ENCODE measurements at places on chromosomes 1 and 21.

DNA sequence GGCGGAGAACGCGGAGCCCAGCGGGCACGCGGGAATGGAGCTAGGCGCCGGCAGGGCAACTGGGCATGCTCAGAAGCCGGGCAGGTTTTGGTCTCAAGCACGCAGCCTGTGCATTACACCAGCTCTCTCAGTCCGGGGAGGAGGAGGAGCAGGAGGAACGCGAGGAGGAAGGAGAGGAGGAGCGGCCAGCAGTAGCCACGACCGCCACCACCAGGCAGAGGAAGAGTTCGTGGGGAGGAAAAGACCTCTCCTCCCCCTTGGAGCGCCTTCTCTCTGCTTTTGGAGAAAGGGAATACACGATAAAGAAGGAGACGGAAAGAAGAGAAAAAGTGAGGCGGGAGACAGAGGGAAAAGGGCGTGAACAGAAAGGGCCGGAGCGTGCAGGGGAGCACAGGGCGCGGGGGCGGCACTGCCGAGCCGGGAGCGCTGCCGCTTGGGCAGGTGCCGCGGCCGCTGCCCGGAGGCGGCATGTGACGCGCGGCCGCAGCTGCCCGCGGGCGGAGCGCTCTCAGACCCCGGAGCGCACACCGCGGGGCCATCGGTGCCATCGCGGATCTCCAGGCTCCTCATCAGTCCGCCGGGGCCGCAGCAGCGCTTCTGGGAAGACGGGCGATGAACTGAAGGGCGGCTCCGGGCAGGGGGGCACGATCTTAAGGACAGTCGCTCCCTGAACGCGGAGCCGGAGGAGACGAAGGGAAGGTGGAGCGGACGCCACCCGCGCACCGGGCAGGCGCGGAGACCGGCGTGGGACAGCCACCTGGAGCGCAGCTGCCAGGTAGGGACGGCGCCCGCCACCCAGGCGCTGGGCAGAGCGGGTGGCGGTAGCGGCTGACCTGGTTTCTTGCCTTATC lies at the start of gene CHRM3:
CHRM3 (plus strand) TSS at position 116 of the 851 bp plus-strand sequence. CDS start 520,884 bp downstream, outside the sequence.
- DNase-seq: no peak

DNA sequence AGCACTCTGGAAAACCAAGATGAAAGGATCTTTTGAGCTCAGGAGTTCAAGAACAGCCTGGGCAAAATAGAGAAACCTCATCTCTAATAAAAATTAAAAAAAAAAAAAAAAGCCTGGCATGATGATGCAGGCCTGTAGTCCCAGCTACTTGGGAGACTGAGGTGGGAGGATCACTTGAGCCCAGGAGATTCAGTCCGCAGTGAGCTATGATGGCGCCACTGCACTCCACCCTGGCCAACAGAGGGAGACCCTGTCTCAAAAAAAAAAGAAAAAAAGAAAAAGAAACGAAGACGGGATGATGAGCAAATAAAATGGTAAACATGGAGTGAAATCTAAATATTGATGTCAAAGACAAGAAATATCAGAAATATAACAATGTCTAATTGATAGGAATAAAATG lies 31.6 kb downstream of the ATP2B4 start:
- no peak for DNase-seq

DNA sequence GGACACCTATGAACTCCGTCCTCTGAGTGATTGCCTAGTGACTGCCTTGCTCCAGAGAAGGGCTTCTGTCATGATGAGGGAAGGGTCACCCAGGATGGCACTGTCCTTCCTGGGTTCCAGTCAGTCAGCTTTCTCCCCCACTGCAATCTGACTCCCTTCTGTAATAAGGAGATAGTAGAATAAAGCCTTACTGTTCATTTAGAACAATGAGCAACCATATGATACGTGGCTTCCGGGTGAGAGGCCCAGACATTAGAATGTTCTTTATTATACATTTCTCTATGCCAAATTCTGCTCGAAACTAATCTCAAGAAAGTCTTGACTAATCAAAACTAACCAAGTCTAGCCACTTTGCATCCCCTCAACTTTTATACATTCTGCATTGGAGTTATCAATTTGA lies 8.5 kb upstream of the MTMR11 start:
- DNase-seq: no peak

- DNase-seq: no peak
Measured at GRCh38 chr1:147252540-147252939, 10.1 kb downstream of the CHD1L start.

DNA sequence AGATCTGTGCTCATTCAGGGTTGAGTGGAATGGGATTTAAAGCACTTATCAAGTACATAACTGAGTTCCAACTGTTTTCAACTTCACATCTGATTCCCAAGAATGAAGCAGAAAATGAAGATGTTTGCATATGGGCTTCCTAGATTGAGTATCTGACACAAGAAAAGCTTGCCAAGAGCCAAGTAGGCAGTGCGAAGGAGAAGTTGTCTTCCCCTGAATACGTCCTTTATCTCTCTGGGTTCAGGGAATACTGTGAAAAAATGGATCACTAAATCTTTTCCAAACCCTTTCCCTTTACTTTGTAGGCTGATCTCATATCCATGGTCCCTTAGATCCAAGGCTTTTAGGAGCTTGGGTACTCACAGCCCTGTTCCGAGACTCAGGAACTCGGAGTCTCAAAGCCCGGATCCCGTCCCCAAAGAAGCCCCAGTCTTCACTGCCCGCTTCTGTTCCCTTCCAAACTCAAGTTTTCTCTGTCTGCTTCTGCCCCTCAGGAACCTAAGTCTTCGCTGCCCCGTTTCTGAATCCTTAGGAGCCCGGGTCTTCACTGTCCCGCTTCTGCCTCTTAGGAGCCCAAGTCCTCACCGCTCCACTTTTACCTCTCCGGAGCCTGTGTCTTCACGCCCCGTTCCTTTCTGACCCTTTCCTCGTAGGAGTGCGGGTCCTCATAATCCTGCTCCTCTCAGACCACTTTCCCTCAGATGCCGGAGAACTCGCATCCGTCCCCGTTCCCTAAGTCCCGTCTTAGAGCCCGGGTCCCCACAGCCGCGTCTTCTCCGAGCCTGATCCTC lies 616 bp downstream of the TAF12 start:
- no peak for DNase-seq

DNA sequence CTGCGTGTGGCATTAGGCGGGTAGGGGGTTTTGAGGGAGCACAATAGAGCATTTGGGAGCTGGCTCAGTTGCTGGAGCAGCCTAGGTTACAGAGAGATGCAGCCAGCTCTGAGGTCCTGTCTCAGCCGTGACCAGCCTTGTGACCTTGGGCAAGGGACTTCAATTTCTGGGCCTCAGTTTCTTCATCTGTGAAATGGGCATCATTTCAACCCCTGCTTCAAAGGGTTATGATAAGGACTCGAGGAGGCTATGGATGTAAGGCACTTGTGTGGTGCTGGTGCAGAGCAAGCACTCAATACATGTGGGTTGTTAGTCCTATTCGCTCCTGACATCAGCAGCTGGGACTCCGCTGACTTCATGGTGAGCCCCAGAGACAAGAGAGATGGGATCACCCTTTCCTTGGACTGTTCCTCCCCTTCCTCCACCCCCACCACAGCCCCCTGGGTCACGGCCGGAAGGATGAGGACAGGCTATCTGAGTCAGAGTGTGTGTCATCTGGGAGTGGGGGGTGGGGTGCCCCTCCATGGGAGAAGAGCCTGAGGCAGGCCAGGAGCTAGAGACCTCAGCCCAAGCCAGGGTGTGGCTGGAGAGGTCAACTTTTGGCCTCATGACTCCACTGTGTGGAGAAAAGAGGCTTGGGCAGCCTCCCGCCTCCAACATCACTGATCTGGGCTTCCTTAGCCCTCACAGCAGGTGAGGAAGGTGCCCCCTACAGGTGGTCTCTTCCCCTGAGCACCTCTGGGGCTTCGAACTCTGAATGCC lies 71.4 kb upstream of the ZBTB40 start:
- DNase-seq: no peak

Data from cortex of kidney (tissue), 1 donor.